ENCODE measurements at places on chromosomes 3 and 15.
A peak's percentile ranks its signal among the peaks of the same experiment; 100 is the strongest.

GRCh38 chr15:26449291-26449690, 323.6 kb downstream of the GABRB3 start:
- no peak for DNase-seq

DNA sequence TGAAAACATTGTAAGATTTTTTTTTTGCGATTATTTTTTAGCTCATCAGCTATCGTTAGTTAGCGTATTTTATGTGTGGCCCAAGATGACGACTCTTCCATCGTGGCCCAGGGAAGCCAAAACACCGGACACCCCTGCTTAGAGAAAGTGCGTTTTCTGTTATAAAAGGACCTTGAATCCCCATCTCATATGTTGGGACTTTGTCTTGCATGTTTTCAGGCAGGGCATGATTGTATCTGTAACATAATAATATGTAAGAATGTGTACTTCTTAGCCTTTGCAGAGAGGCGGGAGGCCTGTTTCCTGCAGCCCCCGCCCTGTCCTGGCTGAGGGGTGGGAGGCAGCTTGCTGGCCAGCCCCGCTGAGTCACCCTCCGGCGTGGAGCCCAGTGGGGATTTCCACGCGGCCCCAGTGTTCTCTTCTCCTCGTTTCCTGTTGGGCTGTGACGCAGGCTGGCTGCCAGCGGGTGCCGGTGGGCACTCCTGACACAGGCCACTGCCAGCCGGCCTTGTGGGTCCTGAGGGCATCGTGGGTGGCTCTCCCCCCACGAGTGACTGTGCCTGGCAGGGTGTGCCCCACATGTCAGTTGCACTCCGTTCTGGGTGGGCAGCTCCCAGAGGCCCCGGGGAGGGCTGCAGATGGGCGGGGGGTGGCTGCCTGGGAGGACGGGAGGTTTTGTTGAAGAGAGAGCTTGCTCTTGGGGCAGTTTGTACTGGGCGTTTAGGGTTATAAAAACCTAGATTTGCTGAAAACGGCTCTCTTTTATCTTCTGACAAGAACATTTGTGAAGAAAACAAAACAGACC, 55.6 kb downstream of the SMAD3 start:
- no peak for DNase-seq

- no peak for DNase-seq
These were observed 134.7 kb downstream of the TMCC1 start for GRCh38 chr3:129758785-129759320.

DNA sequence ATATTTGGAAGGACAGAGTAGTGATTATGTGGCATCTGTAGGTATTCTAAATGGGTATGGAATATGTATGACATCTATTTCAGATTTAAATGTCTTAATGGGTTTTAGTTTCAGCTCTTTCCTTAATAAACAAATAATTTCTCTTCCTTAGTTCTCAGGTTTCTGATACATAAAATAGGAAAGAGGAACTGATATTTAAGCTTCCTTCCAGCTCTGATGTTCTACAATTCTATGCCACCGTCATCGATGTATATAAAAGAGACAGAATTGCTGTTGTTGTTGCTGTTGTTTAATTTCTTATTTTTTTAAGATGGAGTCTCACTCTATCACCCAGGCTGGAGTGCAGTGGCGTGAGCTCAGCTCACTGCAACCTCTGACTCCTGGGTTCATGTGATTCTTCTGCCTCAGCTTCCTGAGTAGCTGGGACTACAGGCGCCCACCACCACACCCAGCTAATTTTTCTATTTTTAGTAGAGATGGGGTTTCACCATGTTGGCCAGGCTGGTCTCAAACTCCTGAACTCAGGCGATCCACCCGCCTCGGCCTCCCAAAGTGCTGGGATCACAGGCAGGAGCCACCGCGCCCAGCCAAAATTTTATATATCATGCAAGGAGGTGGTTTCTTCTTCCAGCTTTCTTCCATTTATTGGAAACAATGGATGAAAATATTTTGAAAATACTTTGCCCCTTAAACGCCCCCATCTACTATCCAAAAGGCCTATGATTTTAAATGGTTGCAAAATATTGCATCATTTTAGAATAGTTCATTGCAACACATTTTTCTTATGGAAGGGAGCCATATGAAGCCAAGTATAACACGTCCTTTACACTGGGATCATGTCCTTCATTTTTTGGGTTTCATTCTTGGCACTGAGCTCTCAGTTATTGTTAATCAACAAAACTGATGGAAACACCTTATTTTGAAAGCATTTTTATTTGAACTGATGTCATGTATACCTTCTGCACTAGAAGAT, 13.9 kb upstream of the C15orf61 start:
- no peak for DNase-seq

DNA sequence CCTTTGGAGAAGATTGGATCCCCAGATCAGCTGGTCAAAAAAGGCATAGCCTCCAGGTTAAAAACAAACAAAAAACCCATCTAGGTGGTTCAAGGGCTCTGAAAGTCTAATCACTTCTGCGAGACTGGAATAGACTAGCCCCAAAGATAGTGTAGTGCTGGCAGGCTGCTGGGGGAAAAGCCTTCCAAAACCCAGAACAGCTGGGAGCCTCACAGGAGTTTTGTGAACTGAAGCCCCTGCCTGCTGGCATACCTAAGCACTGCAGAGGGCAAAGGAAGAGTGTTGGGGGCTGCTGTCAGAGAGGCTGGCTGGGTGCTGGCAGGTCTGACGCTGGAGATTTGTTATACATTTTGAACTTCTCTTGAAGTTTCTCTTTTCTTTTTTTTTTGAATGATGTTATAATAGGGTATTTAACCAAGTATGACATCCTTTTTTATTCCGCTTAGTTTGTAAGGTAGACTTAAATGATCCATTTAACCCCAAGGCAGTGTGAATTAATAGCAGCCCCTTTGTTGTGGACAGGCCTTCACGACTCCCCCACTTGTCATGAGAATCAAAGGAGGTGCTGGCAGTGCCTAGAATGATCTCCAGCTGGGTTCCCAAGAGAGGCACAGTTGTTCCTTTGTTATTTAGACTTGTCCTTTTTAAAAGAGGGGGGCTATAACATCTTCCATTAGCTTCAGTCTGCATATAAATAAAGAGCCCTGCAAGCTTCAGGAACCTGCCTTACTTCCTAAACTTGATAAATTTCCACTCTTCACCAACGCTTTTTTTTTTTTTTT, 53.9 kb downstream of the CRTC3 start:
- no peak for DNase-seq

- DNase-seq = no peak
These were observed 46.9 kb downstream of the SFMBT1 start for GRCh38 chr3:52998771-52999513.

- DNase-seq = no peak
These were observed 11.0 kb downstream of the VILL start for GRCh38 chr3:38001456-38002081.

- DNase-seq = no peak
These were observed 19.5 kb downstream of the PTH1R start for GRCh38 chr3:46897031-46897430.

- no peak for DNase-seq
These were observed 128.2 kb downstream of the UBE2E2 start for GRCh38 chr3:23331141-23331935.

GRCh38 chr3:177521305-177521704, 324.0 kb upstream of the TBL1XR1 start:
- DNase-seq = no peak

DNA sequence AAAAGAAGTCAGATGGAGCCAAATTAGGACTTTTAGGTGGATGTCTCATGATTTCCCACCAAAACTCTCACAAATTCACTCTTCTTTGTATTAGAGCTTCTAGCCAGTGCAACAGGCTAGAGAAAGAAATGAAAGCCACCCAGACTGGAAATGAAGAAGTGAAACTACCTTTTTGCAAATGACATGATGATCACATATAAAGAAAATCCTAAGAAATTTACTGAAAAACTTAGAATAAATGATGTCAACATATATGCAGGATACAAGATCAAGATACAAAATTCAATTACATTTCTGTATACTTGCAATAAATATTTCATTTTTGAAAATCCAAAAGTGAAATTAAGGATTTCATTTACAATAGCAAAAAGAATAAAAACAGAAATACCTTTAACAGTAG, 110.8 kb downstream of the LRIG1 start:
- no peak for DNase-seq

GRCh38 chr3:101292027-101292426, 28.3 kb downstream of the IMPG2 start:
- DNase-seq = no peak

DNA sequence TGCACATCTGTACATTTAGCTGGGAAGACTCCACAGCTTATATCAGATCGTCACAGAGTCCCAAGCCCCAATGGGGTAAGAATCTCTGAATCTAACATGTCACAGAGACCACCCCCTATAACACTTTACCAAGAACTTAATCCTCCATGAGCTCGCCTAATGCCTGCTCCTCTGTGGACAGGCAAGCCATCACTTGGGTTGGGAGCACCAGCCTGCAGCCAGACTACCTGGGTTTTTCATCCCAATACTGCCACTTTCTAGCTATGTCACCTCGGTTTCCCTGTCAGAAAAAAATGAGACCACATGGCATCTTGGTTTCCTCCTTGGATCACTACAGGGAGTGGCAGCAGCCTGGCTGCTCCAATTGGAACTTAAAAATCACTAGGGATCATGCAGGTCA, 277.9 kb upstream of the TLE3 start:
- no peak for DNase-seq

DNA sequence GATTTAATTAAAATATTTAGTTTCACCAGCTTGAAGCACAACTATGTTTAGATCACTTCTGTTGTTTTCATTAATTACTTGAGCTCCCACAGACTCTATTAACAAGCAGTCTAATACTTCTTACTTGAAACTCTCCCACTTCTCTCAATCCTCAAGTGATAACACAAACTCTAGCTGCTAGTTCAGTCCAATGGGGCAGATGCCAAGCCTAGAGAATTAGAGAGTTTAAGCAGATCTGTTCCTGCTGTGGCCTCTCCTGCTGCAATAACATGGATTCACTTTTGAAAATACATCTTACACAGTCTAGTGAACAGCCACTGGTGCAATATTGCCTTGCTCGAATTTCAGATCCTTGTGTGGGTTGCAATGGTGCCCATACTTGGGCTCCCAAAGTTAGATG, 566.4 kb upstream of the SGO1 start:
- DNase-seq = no peak

DNA sequence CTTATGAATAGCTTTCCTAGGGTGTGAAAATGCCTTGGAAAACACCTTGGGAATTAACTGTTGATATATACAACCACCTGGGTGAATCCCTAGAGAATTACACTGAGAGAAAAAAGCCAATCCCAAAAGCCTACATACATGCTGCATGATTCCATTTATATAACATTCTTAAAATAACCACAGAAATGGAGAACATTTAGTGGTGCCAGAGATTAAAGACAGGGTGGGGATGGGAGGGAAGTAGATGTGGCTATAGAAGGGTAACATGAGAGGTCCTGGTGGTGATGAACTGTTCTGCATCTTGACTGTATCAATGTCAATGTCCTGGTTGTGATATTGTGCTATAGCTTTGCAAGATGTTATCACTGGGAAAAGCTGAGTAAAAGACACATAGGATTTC, 291.0 kb downstream of the CLSTN2 start:
- DNase-seq = no peak

GRCh38 chr3:175852560-175852959, 993.4 kb downstream of the NAALADL2 start:
- no peak for DNase-seq

DNA sequence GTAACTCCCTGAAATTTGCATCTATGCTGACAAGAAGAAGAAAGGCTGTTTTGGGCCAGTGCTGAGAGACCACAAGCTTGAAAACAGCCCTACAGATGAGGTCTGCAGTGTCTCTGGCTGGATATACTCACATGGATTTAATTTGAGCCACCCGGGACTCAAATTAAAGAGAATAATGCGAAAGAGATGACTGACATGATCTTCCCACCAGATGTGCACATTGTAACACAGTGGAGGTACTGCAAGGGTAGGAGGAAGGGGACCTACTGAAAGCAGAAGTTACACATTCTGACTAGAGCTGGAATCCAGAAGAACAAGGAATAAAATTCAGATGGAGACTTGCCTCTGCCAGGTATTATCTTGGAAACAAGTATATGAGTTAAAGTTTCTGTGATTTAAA, 728.3 kb upstream of the SGO1 start:
- DNase-seq = no peak

GRCh38 chr3:87478716-87479115, 202.3 kb upstream of the POU1F1 start:
- no peak for DNase-seq

DNA sequence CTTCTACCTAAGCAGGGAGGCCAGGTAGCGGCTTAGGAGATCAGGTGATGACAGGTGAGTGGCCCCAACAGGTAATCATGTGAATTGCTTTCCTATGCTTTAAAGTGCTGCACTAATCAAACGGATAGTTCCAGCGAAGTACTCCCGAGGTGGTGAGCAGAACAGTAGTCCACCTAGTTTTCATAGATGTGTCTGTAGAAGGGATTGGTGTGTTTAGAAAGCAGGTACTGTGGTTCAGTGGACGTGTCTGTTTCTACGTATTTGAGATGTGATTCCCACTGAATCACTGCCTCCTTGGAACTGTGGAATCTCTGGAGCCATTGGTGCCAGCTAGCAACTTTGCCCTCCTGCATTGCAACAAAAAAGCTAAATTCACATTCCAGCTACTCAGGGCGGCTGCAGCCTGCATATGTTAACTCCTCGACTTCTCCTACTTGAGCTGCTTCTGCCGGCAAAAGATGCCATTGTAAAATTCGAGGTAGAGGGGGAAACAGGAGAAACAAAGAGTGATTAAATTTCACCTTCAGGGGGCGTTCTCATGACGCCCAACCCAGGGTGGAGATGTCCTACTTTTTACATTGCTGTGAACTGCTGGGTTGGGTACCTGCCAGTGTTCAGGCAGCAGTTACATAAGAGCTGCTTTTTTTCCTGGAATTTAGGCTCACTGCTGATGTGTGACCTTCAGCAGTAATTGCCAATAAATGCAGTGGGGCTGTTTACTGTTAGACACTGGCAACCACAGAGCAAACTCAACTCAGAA, 227.3 kb downstream of the ITPR1 start:
- peak; percentile 75 for DNase-seq

- no peak for DNase-seq
These were observed 19.3 kb upstream of the PRR23E start for GRCh38 chr3:127173516-127174166.

GRCh38 chr3:100463646-100464155, 28.7 kb upstream of the TMEM45A start:
- no peak for DNase-seq

DNA sequence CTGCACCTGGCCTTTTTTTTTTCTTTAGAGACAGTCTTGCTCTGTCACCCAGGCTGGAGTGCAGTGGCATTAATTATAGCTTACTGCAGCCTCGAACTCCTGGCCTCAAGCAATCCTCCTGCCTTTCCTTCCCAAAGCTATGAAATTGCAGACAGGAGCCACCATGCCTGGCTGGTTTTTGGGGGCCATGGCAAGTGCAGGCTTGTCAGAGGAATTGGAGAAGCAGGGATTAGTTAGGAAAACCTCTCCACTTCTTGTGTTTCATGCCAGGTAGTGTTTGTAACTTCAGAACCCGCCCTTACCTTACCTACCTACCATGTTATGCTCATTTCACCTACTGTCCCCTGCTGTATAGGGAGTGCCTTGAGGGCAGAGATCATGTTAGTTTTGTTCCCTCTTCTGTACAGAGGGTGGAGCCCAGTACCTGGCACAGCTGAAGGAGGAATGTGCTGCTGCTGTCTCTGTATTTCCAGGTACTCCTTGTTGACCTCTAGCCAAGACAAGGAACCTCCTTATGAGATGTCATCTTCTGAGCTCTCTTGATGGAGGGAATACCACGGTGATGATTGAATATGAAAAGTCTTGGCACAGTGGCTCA, 43.8 kb downstream of the TRAK1 start:
- DNase-seq = peak; percentile 34
